Activated effector memory CD4-positive, alpha-beta T cell treated with anti-CD3 and anti-CD28 coated beads, Interleukin-2, amount 50 U/mL, for 16 hours (primary cell): ENCODE measurements at places on chromosomes 1 and 21.

- no peak for DNase-seq
Observed at GRCh38 chr1:183918589-183918988, 113.7 kb downstream of the RGL1 start.

DNA sequence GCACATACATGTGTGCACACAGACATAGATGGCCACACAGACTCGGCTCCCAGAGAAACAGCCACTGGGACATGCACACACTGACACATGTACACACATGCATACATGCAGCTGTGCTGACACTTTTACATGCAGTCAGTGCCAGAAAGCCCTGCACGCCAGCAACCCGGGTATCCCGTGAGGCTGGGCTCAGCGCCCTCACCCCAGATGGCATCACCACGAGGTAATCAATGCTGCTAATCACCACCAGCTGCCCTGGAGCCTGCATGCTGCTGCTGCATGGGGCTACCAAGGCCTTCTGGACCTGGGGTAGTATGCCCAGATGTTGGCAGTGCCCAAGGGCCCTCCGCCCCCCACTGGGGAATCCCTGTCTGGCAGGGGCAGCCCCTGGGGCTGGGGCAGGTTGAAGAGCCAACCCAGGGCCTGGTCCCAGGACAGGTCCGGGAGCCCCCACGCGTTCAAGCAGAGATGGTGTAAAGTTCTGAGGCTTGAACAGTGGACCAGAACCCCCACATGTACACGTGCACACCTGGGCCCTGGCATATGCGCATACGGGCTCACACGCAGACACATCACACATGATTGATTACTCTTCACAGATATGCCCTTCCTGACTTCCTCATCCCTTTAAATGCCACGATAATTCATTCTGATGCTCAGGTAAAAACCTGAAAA, 2.7 kb upstream of the COL16A1 start:
- DNase-seq, result no peak

DNA sequence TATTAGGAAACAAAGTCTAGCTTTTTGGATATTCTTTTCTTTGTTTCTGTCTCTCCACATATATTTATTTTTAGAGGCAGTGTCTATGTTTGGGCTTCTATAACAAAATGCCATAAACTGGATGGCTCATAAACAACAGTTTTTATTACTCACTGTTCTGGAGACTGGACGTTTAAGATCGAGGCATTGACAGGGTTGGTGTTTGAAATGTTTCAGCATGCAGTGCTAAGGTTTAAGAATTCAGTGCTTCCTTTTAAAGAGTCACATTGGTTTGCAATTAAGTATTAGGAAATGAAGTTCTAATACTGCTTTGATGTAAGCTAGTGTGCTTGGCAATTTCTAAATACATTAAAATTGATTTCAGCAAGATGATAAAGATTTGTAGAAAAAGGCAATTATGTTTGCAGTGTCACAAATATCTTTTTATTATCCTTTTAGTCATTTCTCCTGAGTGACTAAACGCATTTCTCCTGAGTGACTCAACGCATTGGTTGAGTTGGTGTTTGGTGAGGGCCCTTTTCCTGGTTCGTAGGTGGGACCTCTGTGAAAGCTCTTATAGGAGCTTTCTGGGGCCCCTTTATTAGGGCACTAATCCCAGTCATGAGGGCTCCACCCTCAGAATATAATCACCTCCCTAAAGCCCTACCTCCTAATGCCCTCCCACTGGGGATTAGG, 317.0 kb downstream of the USP25 start:
- DNase-seq, result no peak

DNA sequence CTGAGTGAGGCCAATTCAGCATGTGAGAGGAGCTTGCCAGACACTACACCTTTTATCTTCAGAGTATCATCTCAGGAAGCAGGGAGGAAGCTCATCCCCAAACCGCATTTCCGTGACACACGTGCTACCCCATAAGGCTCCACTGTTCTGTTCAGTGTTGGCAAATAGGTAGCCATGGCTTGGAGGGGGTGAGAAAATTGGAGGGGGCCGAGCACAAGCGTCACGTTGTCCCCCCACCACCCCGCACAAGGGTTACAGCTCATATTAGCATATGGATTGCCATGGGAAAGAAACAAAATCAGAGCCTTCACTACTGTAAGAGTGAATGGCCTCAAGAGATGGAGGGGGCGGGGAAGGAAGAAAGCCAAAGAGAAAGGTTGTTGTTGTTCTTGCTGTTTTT, 46.7 kb downstream of the OLIG1 start:
- DNase-seq, result peak; percentile 70

DNA sequence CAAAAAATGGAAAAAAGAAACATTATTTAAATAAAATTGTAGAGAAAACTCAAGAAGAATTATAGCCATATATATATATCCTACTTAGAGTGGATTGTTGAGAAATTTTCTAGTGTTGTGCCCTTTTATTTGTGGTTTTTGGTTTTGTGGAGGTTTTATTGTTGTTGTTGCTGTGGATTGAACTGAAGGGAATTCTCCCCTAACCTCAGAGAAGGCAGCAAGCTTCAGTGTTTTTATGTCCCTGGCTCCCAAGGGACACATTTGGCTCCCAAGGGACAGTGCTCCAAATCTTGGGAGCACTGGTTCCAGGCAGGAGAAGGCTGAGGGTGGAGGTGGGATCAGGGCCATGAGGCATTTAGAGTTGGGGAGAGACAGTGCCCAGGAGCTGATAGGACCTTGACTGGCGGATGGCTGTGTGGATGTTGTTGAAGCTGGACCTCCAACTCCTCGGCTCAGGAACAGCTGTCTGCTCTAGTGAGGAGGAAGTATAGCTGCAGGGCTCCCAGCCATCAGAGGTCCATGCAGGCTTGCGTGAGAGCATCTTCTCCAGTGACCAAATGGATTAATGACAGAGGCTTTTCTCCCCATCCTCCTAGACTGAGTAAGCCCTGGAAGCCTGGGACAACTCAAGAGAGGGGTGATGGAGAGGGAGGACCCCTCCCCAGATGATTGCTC, 100.5 kb downstream of the TEX35 start:
- DNase-seq, result no peak

- no peak for DNase-seq
Observed at GRCh38 chr1:240329443-240329842, 237.8 kb downstream of the FMN2 start.

- DNase-seq, result no peak
Observed at GRCh38 chr1:162366671-162367070, 10.0 kb downstream of the SPATA46 start.

DNA sequence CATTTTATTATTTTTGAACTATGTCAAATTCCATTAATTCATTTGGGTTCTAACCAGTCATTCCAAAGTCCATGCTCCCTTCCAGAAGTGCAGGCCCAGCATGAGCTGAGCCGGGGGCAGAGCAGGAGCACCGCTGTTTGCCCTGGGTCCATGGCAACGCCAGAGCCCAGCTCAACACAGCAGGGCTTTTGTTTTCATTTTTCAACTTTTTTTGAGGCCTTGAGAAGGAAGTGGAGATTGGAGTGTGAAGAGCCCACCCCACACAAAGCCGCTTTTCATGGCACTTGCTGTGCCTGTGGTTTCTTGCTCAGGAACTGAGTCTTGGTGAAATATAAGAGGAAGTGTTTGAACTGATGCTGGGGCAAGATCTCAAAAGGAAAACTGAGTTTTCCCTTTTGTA, 13.2 kb upstream of the PRMT2 start:
- DNase-seq, result peak; percentile 69

DNA sequence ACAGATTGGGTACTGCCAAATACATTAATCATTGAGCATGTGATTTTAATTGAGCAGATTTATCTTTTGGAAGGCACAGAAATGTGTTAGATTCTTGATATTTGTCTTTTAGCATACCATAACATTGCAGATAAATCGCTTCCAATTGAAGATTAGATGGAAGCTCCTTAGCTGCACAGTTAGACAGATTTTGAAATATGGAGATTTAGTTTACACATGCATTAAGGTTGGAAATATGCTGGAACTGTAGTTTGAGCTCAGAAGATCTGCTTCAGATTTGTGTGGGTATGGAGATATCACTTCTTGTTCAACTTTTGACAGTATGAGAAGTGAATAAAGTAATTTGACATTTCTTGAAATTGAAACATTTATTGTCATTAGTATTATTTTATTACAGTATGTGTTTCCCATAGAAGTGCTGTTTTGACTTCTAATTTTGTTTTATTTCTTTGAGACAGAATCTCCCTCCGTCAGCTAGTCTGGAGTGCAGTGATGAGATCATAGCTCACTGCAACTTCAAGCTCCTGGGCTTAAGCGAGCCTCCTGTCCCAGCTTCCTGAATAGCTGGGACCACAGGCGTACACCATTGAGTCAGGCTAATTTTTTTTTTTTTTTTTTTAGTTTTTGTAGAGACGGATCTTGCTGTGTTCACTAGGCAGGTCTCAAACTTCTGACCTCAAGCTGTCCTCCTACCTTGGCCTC, 29.1 kb downstream of the THRAP3 start:
- no peak for DNase-seq

DNA sequence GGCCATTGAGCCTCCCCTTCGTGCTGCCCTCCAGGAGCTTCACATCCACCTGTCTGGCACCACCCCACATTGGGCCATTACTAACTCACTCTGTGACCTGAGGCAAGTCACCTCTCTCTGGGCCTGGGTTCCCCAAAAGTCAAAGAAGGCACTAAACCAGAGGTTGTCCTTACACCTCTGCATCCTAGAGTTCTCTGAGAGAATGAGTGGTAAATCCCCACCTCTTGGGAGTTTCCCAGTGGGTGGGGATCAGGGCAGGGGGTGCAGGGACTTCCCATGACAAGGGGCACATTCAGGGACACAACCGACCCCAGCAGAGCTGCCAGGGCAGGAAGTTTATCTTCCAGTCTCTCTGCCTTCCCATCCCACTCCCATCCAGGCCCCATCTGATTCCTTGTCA, 99.7 kb downstream of the EPHB2 start:
- DNase-seq, result no peak

DNA sequence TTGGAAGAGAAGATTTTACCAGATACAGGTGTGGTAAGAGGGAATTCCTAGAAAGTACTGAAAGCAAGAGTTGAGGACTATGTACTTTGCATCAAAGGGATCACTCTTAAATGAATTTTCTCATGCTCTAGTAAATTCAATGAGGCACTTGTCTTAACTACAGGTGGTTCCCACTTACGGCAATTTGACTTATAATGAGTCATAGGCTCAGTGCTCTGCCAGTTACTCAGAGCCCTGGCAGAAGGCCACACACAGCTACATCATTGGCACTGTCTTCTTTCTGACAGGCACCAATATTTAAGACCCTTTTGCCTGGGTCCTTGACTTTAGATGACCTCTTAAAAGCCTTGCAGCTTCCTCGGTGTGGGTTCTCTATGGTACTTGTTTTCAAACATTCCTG, 15.9 kb upstream of the ADAMTS5 start:
- DNase-seq, result no peak

DNA sequence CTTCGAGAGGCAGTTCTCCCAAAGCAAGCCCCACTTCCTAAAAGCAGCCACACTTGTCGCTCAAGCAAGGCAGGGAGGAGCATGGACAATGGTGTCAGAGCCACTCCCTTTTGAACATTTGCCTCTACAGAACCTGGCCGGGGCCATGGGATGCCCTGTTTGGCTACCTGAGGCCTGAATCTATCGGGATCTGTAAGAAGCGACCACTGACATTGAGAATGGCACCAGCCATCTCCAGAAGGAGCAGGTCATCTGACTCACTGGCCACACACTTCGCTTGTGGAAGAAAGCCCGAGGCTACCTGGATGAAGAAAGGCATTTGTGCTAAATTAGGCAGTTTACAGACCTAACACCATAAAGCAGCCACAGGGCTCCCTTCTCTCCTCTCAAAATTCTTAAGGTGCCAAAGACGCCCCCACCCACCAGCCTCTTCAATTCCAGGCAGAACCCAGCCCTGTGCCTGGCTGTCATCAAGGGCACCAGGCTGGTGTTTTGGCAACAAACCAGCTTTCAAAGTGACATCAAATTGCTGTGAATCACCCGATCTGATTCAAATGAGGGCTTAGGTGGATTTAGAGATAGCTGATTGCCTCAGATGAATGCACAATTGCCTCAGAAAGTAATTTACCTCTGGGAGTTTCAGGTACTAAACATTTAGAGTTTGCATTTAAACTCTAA, 104.8 kb downstream of the ETS2 start:
- no peak for DNase-seq

- no peak for DNase-seq
Observed at GRCh38 chr1:215210167-215210566, 127.6 kb downstream of the KCNK2 start.

DNA sequence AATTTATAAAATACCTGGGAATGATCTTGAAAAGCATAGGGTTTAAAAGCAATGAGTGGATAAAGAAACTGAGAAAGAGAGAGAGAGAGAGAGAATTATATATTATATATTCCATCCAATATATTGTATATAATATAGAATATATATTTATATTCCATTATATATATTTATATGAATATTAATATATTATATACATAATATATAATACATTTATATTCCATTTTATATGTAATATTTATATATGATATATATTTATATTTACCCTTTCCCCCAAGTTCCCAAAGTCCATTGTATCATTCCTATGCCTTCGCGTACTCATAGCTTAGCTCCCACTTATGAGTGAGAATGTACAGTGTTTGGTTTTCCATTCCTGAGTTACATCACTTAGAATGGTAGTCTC, 69.9 kb upstream of the SLC35F3 start:
- DNase-seq, result no peak

GRCh38 chr1:6059866-6060265, 14.2 kb downstream of the KCNAB2 start:
- DNase-seq, result no peak

GRCh38 chr1:88341447-88341846, 342.6 kb upstream of the PKN2 start:
- DNase-seq, result no peak

- DNase-seq, result no peak
Observed at GRCh38 chr1:220628431-220628830, 61.7 kb upstream of the C1orf115 start.

GRCh38 chr21:38503583-38503982, 5.3 kb upstream of the ERG start:
- DNase-seq, result no peak

DNA sequence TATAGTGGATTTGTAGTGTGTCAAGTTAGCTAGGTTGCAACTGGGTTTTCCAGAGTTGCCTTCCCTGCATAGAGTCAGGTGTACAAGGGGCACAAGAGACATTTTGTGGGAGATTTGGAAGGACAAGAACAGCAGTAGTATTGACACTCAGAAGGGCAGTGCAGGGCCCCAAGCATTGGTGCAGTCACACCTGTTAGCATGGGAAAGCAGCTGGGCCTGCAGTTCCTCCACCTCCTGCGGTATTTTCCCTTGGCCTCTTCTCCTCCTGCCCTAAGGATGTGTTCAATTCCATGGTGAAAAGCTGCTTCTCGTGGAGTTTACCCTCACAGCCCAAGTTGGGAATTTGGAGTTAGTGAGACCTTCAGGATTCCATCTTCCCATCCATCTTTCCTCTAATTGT, 47.1 kb upstream of the TRABD2B start:
- DNase-seq, result no peak

DNA sequence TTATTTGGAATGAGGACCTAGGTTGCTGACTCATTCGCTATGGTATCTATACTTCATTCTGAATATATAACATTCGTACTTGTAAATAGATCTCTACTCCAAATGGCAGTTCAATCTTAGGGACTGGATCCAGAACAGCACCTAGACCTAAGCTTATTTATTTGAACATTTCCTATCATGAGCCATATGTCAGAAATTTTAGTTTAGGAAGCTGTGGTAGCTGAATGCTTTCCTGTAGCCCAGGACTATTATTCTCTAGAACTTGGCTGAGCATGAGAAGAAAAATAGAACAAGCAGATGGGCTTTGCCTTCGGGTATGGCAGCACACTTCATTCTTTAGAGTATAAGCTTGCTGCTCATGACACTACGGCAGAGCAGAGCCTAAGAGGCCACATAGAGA, 1114.4 kb upstream of the B3GALT2 start:
- no peak for DNase-seq
